ENCODE measurements at places on chromosomes 7 and 10. TPM values are rescaled to one million over a fixed set of nuclear protein-coding genes. Genes with fewer than 3 reads are reported as not detected.

- DNase-seq: no peak
Measured at GRCh38 chr7:104106108-104106905, 101.5 kb downstream of the ORC5 start.

GRCh38 chr10:8455181-8455580, 400.7 kb downstream of the GATA3 start:
- no peak for DNase-seq

GRCh38 chr10:104580774-104581675, 60.1 kb upstream of the SORCS3 start:
- peak; percentile 83 for DNase-seq

DNA sequence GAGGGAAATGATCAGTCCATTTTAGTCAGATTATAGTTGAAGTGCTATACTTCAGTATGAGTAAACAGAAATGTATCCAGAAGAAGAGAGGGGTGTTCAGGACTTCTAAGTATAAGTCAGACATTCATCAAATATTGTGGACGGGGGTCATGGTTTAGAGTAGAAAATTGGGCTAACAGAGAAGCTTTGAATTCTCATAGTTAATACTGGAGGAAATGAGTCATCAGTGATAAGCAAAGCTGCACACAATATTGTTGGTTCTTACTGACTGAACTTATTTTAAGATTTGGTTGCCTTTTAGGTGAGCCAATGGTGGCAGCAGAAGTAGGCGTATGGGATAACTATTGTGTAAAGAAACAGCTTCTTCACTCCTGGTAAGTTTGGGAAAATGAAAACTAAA, 1.7 kb upstream of the SUMF2 start:
- DNase-seq: no peak

GRCh38 chr7:54129035-54129434, 413.1 kb upstream of the VSTM2A start:
- DNase-seq: no peak

DNA sequence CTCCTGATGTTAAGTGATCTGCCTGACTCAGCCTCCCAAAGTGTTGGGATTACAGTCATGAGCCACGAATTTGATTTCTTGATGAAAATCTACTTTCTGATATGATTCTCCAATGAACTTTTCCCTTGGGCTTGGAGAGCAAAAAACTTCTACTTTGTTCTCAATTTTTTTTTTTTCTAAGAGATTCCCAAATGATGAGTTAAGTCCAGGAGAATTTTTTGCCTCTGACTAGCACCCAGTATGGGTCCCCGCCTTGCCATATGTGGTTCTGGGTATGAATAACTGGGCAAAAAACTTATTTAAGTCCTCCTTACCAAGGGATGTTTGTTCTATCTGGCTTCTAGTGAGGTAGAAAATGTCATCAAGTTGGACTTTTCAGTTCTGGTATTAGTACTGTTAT, 147.9 kb upstream of the LYZL1 start:
- DNase-seq: no peak

- DNase-seq: no peak
Measured at GRCh38 chr10:49486009-49486408, 52.9 kb downstream of the ERCC6 start.

DNA sequence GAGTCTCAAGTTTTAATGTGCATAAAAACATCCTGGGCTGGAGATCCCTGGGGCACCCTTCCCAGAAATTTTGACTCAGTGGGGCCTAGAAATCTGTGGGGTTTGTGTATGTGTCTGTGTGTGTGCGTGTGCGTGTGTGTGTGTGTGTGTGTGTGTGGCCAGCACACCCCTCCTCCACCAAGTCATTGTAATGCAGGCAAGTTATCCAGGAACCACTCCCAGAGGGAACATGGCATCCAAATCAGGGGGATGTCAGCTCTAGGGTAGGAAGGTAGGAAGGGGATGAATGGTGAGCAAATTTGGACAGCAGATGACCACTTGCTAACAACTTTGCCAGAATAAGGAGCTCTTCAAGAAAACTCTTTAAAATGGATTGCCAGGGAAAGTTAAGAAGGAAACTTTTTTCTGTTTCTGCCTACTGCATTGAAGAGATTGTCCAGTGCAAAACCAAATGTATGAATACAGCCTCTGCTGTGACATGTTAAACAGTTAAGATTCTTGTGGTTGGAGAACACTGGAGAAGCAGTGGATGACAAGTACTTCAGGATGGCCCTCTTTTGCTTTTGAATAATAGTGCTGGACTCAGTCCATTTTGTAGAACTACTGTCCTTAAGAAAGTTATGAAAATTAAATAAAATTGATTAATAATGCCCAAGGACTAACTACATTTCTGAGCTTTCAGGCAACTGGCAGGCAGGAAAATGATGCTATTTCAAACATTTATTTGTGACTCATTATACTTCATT, 12.3 kb downstream of the STAMBPL1 start:
- DNase-seq: no peak

DNA sequence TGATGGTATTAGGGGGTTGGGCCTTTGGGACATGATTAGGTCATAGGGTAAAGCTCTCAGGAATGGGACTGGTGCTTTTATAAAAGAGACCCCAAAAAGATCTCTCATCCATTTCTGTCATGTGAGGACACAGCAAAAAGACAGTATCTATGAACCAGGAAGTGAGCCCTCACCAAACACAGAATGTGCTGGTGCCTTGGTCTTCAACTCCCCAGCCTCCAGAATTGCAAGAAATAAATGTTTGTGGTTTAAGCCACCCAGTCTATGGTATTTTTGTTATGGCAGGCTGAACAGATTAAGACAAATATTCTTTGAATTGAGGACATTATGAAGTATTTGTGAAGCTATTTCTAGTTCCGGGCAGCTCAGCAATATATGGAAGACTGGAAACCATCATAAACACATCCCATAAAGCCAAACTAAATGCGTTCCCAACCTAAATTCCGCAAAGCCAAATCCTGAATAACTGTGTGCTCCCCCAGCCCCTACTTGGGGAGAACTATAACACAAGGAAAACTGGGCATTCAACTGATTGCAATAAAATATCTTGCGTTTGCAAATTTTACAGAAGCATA, 153.7 kb downstream of the GALNT17 start:
- no peak for DNase-seq

- DNase-seq: no peak
Measured at GRCh38 chr10:78071140-78071856, 37.6 kb downstream of the RPS24 start.

DNA sequence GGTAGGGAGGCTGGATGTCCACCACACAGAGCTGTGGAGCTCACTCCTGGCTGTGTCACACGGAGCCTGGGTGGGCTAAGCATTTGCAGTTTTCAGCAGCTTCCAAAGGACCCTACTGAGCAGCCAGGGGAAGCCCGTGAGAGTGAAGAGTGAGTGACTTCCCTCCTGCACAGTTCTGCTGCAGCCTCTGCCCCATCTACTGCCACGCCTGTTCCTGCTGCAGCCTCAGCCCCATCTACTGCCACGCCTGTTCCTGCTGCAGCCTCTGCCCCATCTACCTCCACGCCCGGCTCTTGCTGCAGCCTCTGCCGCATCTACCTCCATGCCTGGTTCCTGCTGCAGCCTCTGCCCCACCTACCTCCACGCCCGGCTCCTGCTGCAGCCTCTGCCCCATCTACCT, 12.2 kb downstream of the ADAM8 start:
- peak; percentile 61 for DNase-seq

DNA sequence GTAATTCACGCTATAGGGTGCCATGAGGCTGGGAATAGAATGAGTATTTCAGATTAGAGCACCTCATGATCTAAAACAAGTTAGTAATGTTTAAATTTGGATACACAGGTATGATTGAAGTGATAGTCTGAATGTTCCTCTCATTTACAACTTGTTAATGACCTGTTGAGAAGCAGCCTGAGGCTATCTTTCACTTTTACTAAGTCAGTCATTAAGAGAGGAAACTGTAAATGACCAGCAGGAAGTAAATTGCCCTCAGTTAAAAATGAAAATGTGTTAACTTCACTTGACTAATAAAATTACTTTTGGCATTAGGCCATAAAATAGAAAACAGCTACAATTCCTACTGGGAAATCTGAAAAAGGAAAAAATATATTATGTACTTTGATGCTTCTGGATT, 1042.0 kb downstream of the DNAJB9 start:
- no peak for DNase-seq

GRCh38 chr7:75758491-75758890, 13.5 kb downstream of the CCL26 start:
- DNase-seq: no peak

GRCh38 chr10:49273082-49273465, 25.9 kb upstream of the C10orf71 start:
- DNase-seq: no peak

GRCh38 chr7:97576043-97576442, 155.8 kb upstream of the TAC1 start:
- no peak for DNase-seq

DNA sequence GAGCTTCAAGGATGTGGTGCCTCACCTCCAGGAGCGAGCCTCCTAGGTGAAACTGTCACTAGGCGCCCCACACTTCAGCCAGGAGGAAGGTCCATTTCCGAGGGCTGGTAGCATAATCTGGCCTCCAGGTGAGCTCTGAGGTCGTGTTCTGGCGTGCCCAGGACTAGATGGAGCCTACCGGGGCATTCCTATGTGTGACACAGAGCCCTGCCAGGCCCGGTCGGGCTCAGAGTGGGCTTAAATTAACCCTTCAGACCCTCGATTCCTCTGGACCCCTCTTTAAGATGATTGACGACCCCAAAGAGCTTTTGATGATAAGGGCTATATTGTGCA, 233.1 kb downstream of the EBF3 start:
- DNase-seq: no peak

DNA sequence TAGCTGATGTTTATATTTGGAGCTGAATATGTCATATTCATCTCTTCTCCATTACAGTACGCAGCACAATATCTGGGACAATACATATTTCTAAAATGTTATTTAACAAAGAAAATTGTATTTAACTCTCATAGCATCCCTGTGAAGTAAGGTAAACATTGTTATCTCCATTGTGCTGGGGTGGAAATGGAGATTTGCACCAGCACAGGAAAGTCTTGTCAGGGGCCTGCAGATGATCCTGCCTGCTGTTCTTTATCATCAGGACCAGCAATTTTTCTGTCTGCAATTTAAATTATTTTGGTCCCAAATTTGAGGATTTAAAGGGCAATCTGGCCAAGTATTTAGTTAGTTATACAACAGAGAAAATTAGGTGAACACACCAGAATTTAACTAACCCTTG, 144.4 kb downstream of the CPED1 start:
- DNase-seq: no peak

GRCh38 chr10:130817046-130817624, 494.4 kb downstream of the TCERG1L start:
- no peak for DNase-seq

DNA sequence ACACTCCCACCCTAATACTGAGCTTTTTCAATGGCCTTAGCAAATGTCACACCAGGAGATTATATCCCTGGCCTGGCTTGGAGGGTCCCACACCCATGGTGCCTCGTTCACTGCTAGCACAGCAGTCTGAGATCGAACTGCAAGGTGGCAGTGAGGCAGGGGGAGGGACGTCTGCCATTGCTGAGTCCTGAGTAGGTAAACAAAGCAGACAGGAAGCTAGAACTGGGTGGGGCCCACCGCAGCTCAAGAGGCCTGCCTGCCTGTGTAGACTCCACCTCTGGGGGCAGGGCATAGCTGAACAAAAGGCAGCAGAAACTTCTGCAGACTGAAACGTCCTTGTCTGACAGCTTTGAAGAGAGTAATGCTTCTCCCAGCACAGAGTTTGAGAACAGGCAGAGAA, 338.9 kb upstream of the MBL2 start:
- no peak for DNase-seq

GRCh38 chr7:55550841-55551537, 21.3 kb downstream of the VOPP1 start:
- no peak for DNase-seq

GRCh38 chr10:71726580-71727104, 7.1 kb upstream of the C10orf105 start:
- DNase-seq: no peak

DNA sequence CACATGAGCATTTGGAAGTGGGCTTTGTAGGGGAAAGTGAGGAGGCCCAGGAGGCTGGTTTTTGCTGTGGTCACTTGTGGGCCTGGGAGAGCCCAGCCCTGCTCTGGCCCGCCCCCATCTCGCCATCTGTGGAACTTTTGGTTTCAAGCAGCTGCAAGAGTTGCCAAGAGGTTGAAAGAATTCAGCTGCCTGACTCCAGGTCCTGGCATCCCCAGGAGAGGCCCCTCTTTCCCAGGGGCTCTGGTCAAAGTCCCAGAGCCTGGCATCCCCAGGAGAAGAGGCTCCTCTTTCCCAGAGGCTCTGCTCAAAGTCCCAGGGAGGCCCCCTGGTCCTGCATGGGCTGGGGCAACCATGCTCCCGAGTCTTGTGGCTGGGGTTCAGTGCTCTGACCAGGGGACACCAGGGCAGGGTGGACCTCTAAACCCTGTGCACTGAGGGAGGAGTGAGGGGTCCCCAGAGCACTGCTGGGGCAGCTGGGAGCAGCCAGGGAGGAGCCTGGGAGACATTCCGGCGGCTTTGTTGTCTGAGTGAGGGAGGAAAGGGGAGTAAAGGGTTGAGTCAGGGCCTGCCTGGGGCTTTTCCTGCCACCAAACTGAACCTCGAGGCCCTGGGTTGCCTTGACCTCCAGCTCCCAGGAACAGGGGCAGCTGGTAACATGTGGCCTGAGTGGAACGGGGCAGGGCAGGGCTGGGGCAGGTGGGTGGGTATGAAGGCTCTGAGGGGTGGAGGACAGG, 27.7 kb upstream of the CSGALNACT2 start:
- DNase-seq: no peak

DNA sequence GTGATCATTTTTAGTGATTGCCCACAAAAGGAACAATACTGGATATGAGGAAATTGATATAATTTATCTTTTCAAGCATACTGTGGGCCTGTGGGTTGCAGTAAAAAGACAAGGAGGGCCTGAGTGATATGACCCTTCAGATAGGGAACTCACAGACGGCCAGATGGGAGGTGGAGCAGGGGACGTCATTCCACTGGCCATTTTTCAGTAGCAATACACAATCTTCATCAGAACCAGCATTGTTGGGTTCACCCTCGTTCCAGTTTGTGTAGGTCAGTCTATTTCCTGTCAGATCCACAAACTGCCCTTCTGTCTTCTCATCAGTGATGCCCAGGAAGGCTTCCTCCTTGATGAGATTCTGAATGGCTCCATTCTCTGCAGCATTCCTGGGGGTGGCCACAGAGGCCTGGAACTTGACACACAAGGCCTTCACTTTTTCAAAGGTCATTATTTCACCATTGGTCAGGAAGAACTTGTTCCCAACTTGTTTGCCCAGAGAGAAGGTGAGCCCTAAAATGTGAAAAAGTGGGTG, 4.5 kb downstream of the MBL2 start:
- DNase-seq: no peak

Gene PAPSS2
- total RNA-seq: 11.7 TPM

Gene PRKCQ
- 4.3 TPM for total RNA-seq

Gene ITIH2
- not detected for total RNA-seq

Gene THSD7A
- total RNA-seq: 21.6 TPM

Gene COL26A1
- not detected for total RNA-seq

Data from ureter (tissue), 1 donor.